NCI-H748 treated with DMSO at 0.1 percent for 48 hours (cell line): ENCODE measurements at places on chromosomes 6 and 20.

DNA sequence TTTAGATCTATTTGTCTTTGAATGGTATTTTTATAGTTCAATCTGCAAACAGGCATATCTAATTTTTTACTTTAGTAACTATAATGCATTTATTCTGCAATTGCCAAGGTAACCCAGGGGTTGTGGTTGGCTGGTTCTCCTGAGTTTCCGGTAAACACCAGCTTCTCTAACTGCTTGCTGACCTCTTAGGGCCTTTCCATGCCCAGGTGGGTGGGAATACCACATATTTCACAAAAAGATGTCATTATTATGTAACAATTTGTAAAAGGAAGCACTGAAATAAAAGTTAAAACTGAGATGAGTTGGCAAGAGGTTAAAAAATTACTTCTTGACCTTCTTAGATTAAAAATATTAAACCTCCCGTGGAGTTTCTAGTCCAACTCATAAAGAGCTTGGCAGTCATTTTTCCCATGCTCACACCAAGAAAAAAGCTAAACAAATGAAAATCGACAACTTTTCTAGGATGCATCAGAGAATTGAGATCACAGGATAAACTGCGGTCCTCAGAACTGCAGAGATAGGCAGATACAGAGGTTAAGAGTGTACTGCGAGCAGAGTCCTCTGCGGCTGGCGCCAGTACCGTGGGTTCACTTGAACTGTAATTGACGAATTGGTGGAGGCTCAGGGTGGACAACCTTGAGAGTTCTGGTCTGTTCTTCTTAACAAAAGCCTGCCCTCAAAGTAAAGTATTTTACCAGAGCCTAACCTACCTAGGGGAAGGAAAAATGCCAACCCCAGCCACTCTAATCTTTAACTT, 2.2 kb upstream of the VNN1 start:
- DNase-seq, result no peak

DNA sequence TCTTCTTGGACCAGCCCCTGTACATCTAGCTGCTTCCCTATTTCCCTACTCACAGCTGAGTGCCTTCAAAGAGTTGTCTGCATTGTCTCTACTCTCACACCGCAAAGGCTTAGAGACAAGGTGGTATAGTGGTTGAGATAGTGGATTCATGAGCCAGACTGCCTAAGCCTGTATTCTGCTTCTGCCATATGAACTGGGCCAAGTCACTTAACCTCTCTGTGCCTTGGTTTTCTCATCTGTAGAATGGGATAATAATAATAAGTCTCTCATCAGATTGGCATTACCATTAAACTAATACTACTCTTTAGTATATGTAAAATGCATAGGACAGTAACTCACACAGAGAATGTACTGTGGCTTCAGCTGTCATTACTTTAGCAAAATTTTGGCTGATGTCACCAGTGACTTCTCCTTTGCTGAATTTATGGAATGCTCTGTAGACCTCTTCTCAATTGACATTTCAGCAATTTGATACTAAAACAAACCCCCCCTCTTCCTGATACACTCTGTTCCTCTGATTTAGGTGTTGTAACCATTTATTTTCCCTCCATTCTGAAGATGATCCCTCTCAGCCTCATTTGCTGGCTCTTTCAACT, 156.1 kb downstream of the ADAT2 start:
- no peak for DNase-seq

DNA sequence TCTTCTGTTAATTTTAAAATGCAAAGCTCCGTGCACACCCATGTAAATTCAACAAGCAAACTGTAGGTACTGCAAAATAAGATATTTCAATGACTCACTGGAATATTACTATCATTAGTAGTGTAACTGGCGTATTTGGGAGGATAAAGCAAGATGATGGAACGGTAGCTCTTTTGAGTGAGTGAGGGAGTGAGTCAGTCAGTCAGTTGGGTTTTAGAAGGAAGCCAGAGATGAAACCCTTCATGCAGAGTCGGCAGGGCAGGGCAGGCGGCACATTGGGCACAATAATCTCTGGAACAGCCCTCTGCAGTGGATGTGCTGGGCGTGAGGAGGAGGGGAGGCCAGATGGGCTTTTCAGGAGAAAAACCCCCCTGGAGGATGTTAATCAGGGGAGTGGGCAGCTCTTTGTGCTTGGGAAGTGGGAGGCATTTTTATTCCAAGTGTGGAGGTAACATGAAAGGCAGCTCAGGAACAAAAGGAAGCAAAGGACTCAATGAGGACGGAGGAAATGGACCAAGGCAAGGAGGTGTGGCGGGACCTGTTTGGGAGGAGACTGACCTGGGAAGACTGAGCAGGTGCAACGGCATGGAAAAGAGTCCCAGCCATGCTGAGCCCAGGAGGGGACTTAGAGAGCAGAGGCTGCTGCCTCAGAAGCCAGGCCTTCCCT, 171.2 kb downstream of the ZDHHC14 start:
- DNase-seq, result no peak

- no peak for DNase-seq
Observed at GRCh38 chr6:15916581-15916980, 212.3 kb upstream of the MYLIP start.

DNA sequence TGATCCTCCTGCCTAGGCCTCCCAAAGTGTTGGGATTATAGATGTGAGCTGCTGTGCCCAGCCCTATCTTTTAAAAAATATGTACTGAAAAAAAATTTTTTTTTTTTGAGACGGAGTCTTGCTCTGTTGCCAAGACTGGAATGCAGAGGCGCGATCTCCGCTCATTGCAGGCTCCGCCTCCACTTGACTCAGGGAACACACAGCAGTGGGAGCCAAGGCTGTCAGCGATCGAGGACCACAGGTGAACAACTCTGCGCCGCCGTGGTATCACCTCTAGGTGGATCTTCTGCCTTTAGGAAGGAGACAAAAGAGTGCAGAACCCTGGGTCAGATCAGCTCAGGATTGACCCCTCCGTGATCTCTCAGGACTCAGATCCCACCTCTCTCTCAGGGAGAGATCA, 13.7 kb downstream of the RAET1E start:
- no peak for DNase-seq

DNA sequence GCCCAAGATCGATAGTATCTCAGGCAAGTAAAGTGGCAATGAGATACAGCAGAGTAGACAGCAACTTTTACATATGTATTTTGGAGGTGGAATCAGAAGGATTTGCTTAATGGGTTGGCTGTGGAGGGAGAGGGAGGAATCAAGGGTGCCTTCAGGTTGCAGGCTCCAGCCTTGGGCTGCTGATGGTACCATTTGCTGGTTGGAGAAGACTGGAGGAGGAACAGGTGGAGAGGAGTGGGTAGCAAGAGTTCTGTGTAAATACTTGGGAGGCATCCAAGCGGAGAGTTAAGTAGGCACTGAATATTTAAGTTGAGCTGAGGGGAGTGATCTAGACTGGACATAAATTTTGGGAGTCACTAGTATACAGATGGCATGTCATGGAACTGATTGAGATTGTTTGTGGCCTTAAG, 5.2 kb downstream of the BICRAL start:
- DNase-seq, result no peak

GRCh38 chr6:13513626-13514502, 26.5 kb upstream of the GFOD1 start:
- no peak for DNase-seq

GRCh38 chr6:34236131-34236442, 586 bp upstream of the HMGA1 start:
- no peak for DNase-seq

DNA sequence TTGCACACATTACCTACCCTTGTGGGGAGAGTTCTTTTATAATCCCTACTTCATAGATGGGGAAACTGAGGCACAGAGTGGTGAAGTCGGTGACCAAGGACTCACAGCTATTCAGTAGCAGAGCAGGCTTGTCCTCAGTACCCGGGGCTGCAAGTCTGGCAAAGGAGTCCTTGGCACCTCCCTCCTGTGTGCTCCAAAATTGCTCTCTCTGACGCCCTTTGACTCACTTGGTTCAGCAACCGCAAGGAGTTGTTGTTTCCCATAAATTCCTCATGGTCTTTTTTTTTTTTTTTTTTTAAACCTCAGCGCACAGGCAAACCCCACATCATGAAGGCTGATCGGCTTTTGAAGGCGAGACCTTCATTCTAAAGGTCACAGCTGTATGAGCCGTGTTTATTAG, 143.2 kb downstream of the CEBPB start:
- DNase-seq, result no peak

DNA sequence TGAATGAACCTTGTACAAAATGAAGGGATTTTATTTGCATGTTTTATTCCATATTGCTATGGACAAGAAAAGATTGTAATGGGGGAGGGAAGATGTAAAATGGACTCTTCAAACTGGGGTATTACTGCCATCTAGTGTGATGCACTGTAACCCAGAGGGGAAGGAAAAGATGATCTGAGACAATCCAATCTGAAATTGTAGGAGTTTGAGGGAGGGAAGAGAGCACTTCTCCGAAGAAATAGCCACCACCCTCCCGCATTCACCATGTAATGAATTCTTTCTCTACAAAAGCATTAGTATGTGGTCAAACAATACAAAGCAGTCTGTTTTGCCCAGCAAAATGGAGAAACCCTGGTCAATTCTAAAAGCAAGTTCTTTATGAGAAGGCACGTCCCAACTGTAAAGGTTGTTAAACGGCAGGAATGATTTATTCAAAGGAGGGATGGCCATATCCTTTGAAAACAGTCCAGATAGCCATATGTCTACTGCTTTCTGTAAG, 679.5 kb upstream of the NRSN1 start:
- peak; percentile 80 for DNase-seq

DNA sequence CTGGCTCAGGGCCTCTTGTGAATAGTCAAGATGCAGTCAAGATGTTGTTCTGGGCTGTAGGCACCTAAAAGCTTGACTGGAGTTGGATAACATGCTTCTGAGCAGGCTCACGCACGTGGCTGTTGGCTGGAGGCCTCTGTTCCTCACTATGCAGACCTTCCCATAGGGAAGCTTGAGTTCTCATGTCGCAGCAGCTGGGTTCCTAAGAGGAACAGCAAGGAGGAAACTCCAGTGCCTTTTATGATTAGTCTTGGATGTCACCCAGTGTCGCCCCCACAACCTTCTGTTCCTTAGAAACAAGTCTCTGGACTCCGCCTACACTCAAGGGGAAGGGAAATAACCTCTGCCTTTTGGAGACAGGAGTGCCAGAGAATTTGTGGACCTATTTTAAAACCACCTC, 210.7 kb downstream of the BCAS1 start:
- no peak for DNase-seq

- DNase-seq, result no peak
Observed at GRCh38 chr20:50744143-50744792, 12.9 kb downstream of the PARD6B start.

DNA sequence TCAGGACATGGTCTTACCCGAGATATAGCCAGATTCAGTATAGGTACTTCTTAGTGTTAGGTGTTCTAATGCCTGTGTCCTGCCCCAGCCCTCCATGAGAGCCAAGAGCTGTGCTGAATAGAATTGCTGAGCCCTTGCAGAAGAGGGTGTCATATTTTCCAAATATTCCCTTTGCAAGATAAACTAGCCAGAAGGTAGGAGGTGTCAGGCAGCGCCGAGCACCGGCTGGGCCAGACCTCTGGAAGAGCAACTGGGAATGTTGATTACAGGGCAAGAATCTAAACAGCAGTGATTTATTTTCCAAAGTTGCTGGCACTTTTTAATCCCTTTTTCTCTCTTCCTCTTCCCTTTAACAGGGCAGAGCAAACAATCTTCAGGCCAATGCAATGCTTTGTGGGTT, 37.1 kb upstream of the EZR start:
- DNase-seq, result no peak

- no peak for DNase-seq
Observed at GRCh38 chr20:47851774-47852173, 66.5 kb upstream of the SULF2 start.

- no peak for DNase-seq
Observed at GRCh38 chr6:140905050-140905449, 1227.7 kb upstream of the GJE1 start.

- no peak for DNase-seq
Observed at GRCh38 chr6:158040051-158040803, 58.6 kb downstream of the SYNJ2 start.

DNA sequence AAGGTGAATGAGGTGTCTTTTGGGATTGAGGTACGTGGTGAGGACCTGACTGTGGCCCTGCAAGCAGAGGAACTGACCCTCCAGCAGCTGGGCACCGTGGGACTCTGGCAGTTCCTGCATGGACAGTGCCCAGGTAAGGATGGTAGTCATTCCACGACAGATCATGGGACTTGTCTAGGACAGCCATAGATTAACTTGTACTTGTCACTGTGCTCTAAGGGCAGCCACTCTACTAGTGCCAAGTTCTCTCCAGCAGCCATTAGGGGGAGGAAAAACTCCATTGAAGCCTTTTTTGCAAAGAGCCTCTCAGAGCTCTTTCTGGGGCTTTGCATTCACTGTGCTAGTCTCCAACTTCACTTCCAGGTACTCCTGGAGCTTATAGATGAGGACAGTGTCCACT, 20.4 kb downstream of the TAF11 start:
- DNase-seq, result no peak

GRCh38 chr6:118705544-118706491, 54.4 kb upstream of the CEP85L start:
- DNase-seq, result no peak

GRCh38 chr6:1153696-1154245, 158.1 kb upstream of the FOXQ1 start:
- DNase-seq, result no peak

DNA sequence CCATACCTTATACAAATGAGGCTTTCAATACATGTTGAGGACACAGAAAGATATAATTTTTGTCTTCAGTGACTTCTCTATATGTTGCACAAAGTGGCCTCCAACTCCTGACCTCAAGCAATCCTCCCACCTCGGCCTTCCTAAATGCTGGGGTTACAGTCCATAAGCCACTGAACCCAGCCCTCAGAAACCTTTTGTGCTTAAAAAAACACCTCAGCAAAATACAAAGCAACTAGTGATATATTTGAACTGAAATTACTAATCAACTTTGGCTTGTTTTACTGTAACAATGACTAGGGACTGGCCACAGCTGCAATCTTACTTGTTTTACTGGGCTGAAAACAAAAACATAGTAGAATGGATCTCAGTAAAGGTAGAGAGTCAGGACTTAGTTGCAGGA, 3.2 kb upstream of the ZNF184 start:
- no peak for DNase-seq

- no peak for DNase-seq
Observed at GRCh38 chr6:112287577-112288225, 33.3 kb upstream of the LAMA4 start.

GRCh38 chr6:126064748-126065401, 78.5 kb downstream of the TRMT11 start:
- no peak for DNase-seq

DNA sequence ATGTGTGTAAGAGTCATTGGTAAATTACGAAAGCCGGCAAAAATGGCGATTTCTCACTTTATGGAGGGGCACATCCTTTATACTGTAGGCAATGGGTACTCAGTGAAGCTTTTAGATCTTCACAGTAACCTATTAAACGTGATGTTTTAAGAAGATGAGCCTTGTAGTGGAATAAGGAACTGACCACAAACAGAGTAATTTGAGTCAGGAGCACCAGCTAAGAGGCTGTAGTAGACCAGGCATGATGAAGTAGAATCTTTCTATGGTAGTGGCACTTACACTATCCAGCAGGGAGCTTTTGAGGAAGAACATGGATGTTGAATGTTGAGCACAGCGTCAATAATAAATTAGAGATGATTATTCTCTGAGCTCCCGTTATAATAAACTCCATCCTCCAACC, 65.9 kb downstream of the HIVEP2 start:
- DNase-seq, result no peak
